ENCODE measurements at places on chromosomes 16 and 17.

- DNase-seq: no peak
Measured at GRCh38 chr17:46800573-46800972, 17.9 kb downstream of the WNT3 start.

DNA sequence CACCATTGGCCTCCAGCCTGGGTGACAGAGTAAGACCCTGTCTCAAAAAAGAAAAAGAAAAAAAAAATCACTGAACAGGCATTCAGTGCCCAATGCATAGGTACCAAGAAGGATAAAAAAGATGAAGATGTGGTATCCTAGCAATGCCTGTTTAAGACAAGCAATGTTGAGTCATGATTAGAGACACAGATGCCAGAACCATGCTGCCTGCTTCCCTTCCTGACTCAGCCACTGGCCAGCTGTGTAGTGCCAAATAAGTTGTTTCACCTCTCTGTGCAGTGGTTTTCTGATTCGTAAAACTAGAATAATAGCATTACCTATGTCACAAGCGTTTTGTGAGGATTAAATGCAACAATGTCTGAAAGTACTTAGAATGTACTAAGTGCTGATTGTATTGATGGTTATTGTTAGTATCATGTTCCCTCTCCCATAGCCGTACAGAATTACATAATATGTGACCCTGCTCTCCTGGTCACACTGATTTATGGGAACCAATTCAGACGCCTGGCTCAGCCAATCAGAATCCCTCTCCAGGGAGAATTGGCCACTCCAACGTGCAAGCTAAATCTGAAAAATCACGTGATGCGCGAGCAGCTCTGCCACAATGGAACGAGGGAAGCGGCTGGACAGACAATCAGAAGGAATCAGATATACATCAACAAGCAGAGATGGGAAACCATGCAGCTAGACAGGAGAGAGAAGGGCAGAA, 241.9 kb downstream of the SLC39A11 start:
- no peak for DNase-seq

GRCh38 chr17:7885367-7886226, 3.0 kb upstream of the CHD3 start:
- DNase-seq: peak; percentile 62

DNA sequence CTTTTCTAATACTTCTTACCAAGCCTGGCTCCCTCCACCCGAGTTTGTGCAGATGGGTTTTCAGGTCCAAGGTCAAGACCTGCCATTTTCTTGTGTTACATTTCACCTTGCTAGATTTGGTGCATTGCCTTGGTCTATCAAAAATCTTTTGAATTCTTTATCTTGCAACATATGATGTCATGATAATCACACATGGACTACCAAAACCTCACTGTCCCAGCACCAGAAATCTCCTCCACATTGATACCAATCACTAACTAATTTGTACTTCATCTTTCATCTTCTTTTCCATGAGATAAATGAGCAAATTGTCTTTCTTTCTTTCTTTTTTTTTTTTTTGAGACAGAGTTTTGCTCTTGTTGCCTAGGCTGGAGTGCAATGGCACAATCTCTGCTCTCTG, 33.0 kb upstream of the ZFHX3 start:
- DNase-seq: no peak

DNA sequence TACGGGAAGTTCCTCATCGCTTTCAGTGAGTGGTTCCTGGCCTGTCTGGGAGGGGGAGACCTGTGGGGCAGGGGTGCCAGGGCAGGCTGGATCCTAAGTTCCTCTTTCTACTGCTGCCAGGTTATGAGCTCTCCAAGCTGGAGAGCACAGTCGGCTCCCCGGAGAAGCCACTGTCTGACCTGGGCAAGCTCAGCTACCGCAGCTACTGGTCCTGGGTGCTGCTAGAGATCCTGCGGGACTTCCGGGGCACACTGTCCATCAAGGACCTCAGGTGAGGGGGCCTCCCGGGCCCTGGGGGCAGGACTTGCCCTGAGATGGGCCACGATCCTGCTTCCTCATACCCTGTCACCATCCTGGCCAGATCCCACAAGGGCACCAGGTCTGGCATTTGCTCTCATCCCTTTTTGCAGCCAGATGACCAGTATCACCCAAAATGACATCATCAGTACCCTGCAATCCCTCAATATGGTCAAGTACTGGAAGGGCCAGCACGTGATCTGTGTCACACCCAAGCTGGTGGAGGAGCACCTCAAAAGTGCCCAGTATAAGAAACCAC, 5.1 kb downstream of the PRSS8 start:
- no peak for DNase-seq

- peak; percentile 30 for DNase-seq
Measured at GRCh38 chr16:10240854-10241613, 58.8 kb upstream of the GRIN2A start.

GRCh38 chr17:2111691-2112090, 56.8 kb downstream of the HIC1 start:
- no peak for DNase-seq

- no peak for DNase-seq
Measured at GRCh38 chr17:39812466-39812865, 51.6 kb downstream of the IKZF3 start.
